ENCODE measurements at places on chromosomes 16 and 17. TPM values are rescaled to one million over a fixed set of nuclear protein-coding genes. Genes with fewer than 3 reads are reported as not detected.

IRX3 gene
- total RNA-seq: 33.0 TPM

DNA sequence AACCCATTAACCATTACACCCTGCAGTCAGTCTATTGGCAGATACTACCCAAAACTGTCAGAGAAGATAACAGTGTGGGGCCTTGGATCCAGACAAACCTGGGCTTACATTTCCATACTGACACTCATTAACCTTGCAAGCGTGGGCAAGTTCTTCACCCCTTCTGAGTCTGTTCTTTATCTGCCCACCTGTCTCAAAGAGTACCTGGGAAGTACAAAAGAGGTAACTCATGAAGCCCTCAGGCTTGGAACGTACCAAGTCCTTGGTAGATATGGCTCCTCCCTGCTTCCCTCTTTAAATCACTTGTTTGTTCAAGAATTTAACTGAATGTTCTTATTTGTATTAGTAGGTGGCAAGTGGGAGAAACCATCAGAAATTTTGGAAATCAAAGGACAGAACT is 2.5 kb upstream of the IGSF6 start:
- DNase-seq: no peak
- peaks cover 7% of the 10 kb centered on the region for H3K36me3 ChIP-seq
- no peaks in the 10 kb centered on the region for H3K27me3 ChIP-seq
- no peak overlapping the region for H3K27ac ChIP-seq

KRTAP4-6 gene
- total RNA-seq: not detected

RSAD1 gene
- total RNA-seq: 42.9 TPM

TP53TG3 gene
- total RNA-seq: not detected

STARD3 gene
- total RNA-seq: 60.6 TPM

CBX2 gene
- 95.4 TPM for total RNA-seq

CHST6 gene
- total RNA-seq: 22.4 TPM

DNA sequence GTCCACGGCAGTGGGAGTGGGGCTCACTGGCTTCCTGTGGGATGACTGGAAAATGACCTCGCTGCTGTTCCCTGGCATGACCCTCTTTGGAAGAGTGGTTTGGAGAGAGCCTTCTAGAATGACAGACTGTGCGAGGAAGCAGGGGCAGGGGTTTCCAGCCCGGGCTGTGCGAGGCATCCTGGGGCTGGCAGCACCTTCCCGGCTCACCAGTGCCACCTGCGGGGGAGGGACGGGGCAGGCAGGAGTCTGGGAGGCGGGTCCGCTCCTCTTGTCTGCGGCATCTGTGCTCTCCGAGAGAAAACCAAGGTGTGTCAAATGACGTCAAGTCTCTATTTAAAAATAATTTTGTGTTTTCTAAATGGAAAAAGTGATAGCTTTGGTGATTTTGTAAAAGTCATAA is 7.8 kb upstream of the RNF213 start:
- no peak overlapping the region for H3K27ac ChIP-seq
- no peaks in the 10 kb centered on the region for H3K36me3 ChIP-seq
- peaks cover under 1% of the 10 kb centered on the region for H3K4me1 ChIP-seq
- no peaks in the 10 kb centered on the region for H3K27me3 ChIP-seq
- peak; percentile 38 for DNase-seq

- no peak for DNase-seq
- H3K4me1 ChIP-seq: peaks cover 44% of the 10 kb centered on the region
Observed at GRCh38 chr16:84700446-84701300, 873 bp downstream of the USP10 start.

TSPOAP1 gene
- 27.9 TPM for total RNA-seq
